HAP-1 (cell line): ENCODE measurements at places on chromosomes 1 and 21.

DNA sequence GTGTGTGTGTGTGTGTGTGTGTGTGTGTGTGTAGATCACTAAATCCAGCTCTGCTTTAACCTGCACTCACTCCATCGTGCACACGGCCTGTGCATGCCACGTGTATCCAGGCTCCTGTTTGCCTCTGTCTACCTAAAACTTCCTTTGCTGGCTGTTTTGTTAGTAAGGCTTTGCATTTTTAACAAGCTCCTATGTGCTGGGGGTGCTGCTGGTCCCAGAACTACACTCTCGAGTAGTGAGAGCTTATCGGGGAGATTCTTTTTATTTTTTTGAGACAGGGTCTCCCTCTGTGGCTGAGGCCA is 596 bp upstream of the TCEA3 start:
- no peak for DNase-seq

DNA sequence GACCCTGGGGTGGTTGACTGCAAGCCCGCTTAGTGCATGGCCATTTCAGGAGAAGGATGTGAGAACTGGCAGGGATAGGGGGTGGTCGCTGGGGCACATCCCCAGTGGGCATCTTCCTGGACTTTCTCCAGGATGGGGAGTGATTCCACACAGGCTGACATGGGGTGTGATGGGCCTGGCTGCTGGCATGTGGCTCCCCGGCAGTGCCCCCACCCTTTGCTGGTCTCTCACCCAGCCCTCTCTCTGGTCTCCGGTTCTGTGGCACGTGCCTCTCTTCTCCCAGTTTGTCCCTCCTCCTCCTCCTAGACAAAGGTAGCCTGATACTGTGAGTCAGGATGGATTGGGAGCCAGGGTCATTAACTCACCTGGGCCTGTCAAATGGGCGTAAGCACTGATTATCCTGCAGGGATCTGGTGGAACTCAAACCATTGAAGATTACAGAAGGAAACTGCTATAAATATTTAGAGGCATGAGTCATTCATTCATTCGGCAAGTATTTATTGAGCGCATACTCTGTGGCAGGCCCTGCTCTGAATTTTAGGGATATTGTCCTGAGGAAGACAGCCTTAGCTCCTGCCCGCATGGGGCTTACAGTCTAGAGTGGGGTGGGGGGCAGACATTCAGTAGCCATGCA is 23.6 kb upstream of the EPS8L3 start:
- DNase-seq, result no peak

DNA sequence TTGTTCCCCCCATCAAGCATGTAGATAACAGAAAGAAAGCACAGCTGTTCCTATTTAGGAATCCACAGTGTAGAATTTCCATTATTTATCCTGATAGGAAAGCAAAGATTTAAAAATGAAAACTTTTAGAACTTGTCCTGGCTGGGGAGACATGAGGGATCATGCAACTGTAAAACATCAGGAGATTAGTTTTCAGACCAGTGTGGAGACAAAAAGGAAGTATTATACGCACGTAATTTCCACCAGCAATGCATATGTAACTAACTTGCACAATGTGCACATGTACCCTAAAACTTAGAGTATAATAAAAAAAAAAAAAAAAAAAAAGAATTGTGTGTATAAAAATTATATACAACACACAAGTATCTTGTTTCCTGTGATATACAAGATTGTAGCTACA is 172.4 kb downstream of the NEGR1 start:
- DNase-seq, result no peak

GRCh38 chr1:235402457-235403200 is 35.4 kb downstream of the TBCE start:
- no peak for DNase-seq

DNA sequence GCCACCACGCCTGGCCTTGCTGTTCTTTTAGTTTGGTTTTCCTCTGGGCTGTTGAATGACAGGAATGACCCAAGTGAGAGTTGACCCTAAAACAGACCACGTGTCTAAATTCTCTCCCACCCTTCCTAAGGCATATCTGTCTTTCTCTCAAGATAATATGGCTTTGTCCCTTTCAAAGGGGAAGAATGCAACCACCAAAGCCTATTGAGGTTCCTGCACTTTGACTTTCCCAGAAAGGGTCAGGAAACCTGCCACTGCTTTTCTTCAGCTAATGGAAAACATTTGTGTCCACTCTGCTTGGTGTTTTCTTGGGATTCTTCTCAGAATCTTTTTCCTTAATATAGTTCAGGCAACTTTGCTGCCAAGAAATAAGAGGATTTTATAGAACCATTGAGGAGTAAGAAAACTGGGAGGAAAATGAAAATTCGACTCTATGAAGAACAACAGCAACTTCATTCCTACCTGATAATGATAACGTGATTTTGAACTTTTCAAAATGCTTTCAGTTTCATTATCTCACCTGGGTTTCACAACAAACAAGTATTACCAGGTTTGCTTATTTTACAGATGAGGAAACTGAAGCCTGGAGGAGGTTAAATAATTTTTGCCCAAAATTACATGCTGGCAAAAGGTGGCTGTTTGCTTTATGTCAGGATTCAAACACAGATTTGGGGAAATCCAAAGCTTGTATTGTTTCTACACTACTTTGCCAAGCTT is 6.9 kb downstream of the PLPP3 start:
- DNase-seq, result no peak

GRCh38 chr1:169360415-169360814 is 7.2 kb downstream of the NME7 start:
- no peak for DNase-seq

- no peak for DNase-seq
Measured at GRCh38 chr1:210736713-210737112, 397.2 kb downstream of the KCNH1 start.

- DNase-seq, result no peak
Measured at GRCh38 chr1:64599242-64599641, 129.3 kb downstream of the CACHD1 start.

GRCh38 chr21:17903929-17904639 is 84.9 kb upstream of the C21orf91 start:
- no peak for DNase-seq

- peak; percentile 53 for DNase-seq
Measured at GRCh38 chr1:8419861-8420260, 101.9 kb downstream of the SLC45A1 start.

- no peak for DNase-seq
Measured at GRCh38 chr1:247535402-247535801, 838 bp downstream of the OR2C3 start.
